Activated CD4-positive, alpha-beta memory T cell treated with anti-CD3 and anti-CD28 coated beads for 36 hours (primary cell): ENCODE measurements at places on chromosomes 13 and 19.

GRCh38 chr19:12778017-12778904 lies 2.9 kb upstream of the HOOK2 start:
- DNase-seq = peak; percentile 69

DNA sequence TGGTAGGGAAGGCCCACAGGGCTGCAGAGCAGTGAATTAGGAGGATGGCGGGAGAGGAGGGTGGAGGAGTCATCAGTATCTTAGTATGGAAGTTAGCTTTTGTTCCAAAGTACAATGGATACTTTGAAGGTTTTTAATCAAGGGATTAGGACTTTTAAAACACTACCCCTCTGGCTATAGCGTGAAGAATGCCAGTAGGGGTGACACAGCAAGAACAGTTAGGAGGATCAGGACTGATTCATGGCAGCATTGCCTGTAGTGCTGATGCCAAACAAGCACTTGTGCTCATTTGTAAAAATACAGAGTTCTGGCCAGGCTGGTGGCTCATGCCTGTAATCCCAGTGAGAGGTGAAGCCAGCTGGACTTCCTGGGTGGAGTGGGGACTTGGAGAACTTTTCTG lies 46.2 kb downstream of the SKA3 start:
- no peak for DNase-seq

GRCh38 chr19:39160523-39160861 lies 34.9 kb downstream of the PAK4 start:
- no peak for DNase-seq

DNA sequence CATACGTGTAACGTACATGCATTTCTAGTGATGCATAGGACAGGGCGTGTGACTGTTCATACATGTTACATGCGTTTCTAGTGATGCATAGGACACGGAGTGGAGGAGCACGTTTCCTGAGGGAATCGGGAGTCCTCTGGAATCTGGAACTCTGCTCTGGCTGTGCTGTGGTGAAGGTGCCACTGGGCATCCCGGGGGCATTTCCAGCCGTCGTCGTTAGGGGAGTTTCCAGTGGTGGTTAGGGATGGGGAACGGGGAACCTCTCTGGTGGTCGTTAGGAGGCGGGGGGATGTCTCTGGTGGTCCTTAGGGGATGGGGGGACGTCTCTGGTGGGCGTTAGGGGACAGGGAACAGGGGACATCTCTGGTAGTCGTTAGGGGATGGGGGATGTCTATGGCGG lies 209.6 kb upstream of the SOX1 start:
- no peak for DNase-seq
